ENCODE measurements at places on chromosomes 3 and 15.

- no peak for DNase-seq
Observed at GRCh38 chr15:29924750-29925149, 102.5 kb upstream of the TJP1 start.

DNA sequence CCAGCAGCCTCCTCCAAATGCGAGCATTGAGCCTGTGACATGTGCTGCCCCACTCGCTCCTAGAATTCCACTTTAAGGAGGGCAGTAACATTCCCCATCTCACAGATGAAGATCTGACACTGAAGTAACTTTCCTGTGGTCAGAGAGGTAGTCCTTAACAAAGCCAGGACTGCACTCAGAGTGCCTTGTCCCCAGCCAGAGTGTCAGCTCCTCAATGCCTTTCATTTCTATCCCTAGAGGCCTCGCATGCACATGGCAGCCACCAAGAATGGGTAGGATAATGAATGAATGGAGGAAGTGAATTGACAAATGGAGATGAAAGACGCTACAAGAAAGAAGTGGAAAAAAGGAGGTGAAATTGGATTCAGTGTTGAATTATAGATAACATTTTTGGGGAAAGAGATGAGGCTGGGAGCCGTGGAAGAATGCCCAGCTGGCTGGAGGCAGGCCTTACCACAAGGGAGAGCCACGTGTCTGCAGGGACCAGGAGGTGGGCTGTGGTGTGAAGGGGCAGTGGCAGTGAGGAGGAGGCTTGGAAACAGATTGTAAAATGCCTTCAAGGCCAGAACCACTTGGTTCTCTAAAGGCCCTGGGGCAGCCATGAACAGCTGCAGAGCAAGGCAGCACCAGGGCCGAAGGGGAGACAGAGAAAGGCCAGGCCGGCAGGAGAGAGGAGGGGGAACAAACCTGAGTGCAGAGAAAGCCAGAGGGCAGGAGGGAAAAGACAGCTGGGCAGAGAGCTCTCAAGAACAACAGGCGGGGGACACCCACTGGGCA, 10.4 kb downstream of the CFAP92 start:
- no peak for DNase-seq

- DNase-seq = no peak
Observed at GRCh38 chr15:35934383-35935049, 388.6 kb upstream of the DPH6 start.

- DNase-seq = no peak
Observed at GRCh38 chr3:141388823-141389621, 20.7 kb downstream of the ZBTB38 start.

- DNase-seq = no peak
Observed at GRCh38 chr15:39194106-39194830, 386.6 kb upstream of the THBS1 start.

GRCh38 chr15:82533801-82534200, 6.5 kb downstream of the RPS17 start:
- no peak for DNase-seq

- DNase-seq = no peak
Observed at GRCh38 chr15:96264351-96264798, 66.1 kb upstream of the NR2F2 start.

DNA sequence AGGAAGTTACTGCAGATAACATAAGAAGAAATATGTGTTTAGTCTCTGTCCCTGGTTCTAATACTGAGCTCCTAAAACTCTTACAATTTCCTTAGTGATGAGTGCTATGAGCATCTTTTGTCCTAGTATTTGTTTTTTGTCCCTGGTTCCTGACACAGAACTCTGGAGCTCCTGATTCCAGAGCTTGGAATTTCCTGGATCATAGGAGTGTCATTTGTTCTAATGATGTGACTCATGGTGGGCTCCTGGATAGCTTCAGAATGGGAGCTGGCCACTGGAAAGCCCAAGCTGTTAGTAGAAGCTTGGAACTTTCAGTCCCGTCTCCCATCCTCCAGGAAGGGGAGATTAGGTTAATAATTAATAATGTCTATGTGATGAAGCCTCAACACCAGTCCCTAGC, 98.2 kb downstream of the CNTN6 start:
- no peak for DNase-seq

- DNase-seq = no peak
Observed at GRCh38 chr3:45673273-45673672, 15.9 kb upstream of the SACM1L start.

DNA sequence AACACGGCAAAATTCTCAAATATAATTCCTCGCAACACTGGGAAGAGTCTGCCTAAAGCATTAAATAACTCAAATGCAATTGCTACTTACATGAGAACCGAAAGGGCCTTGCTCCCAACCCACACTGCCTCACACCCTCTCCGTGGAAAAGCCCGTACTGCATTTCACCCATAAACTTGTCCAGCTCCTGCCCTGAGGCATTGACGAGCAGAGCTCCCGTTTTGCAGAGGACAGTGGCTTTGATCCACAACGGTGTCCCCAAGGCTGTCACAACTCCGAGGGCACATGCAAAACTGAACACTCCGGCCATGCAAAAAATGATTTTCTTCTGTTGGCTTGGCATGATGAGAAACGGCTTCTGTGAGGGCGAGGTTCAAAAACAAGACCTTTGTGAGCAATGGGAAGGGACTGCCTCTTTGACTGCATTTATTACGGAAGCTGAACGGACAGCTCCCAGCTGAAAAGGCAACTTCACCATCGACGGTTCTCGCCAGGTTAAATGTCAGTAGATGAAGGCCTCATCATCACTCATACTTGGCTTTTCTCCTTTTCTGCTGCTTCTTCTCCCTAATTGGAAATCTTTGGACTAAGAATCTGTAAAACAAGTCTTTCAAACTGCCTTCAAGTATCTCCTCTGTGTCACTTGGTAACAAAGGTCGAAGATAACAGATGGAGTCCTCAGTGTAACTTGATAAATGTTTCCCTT, at the start of gene CLRN1:
TSS of gene CLRN1 (minus strand) at position 362 of the 706 bp plus-strand sequence. CDS start at position 343, 19 bp downstream.
- DNase-seq = no peak

Data from activated gamma-delta T cell (primary cell).